ENCODE measurements at places on chromosomes 5 and 9. TPM values are rescaled to one million over a fixed set of nuclear protein-coding genes. Genes with fewer than 3 reads are reported as not detected.

Gene SRP19
- 33.2 TPM for total RNA-seq

Gene AP3S1
- total RNA-seq: 92.1 TPM

Gene ST8SIA4
- total RNA-seq: 13.6 TPM

Gene YTHDC2
- 20.9 TPM for total RNA-seq

Gene OTP
- not detected for total RNA-seq

Gene PDZD2
- total RNA-seq: 4.1 TPM

Gene PCDHGA12
- total RNA-seq: 5.2 TPM

Gene PCDHB3
- total RNA-seq: 1.2 TPM

Gene PCDHGB7
- 12.2 TPM for total RNA-seq

Gene PCDHGA10
- 6.6 TPM for total RNA-seq

Gene LCN9
- total RNA-seq: not detected

Gene NXNL2
- not detected for total RNA-seq

Gene PCDHA9
- total RNA-seq: 0.14 TPM

Gene CNTFR
- total RNA-seq: 7.0 TPM

Gene MRPL41
- 27.3 TPM for total RNA-seq

Gene TXNDC8
- total RNA-seq: not detected

Gene TMEM174
- not detected for total RNA-seq

Gene ZNF300
- total RNA-seq: 5.5 TPM

Gene ATOSB
- 21.6 TPM for total RNA-seq

Gene FEM1C
- 32.8 TPM for total RNA-seq

Gene PITX1
- 0.97 TPM for total RNA-seq

Gene BARHL1
- not detected for total RNA-seq

Gene ANKRD20A1
- total RNA-seq: 2.0 TPM

Gene PCDHGA5
- 3.9 TPM for total RNA-seq

Gene SLC36A2
- not detected for total RNA-seq

Gene CER1
- not detected for total RNA-seq

Gene MEIKIN
- 1.4 TPM for total RNA-seq

Gene AIF1L
- 27.3 TPM for total RNA-seq

Gene ZFP37
- 4.4 TPM for total RNA-seq

Gene PIP5K1B
- 2.7 TPM for total RNA-seq

Gene SKIC3
- total RNA-seq: 86.8 TPM

Gene TAF11L7
- total RNA-seq: not detected

Gene FABP6
- not detected for total RNA-seq

Gene OLFM1
- total RNA-seq: 38.2 TPM

Gene SPINK6
- not detected for total RNA-seq

Gene ENG
- total RNA-seq: 189 TPM

Gene SLC45A2
- total RNA-seq: not detected

Gene CCDC152
- total RNA-seq: 0.90 TPM

Gene FBP2
- total RNA-seq: not detected

Gene RGS7BP
- total RNA-seq: 11.7 TPM

Gene RPP25L
- 5.1 TPM for total RNA-seq

Measured in posterior vena cava (tissue), 2 donors.